GM12878 (cell line): ENCODE measurements at places on chromosomes 3 and 15. TPM values are rescaled to one million over a fixed set of nuclear protein-coding genes. Genes with fewer than 3 reads are reported as not detected.

DNA sequence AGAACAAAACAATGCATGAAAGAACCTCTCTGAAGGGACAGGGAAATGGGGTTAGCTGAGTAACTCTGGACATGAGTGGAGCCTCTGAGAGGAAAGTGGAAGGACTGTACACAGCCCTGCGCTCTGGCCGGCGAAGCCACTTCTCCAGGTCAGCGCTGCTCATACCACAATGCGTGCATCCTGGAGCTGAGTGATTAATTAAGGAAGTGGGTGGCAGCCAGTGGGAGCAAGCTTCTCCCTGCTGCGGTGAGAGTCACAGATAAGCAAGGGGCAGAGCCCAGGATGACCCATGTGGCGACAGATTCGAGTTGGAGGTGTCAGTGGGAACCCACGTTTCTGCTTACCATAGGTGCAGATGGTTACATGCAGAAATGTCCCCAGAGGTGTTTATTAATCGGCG, 48.0 kb downstream of the KLF15 start:
- H3K27ac ChIP-seq = no peak overlapping the region

GRCh38 chr3:51163051-51163450, 222.0 kb upstream of the MANF start:
- no peak overlapping the region for H3K27ac ChIP-seq
- DNase-seq = no peak
- no peaks in the 10 kb centered on the region; the same call in 1 of the 2 replicates for H3K27me3 ChIP-seq
- no peaks in the 10 kb centered on the region for H3K36me3 ChIP-seq
- H3K4me1 ChIP-seq = no peaks in the 10 kb centered on the region

DNA sequence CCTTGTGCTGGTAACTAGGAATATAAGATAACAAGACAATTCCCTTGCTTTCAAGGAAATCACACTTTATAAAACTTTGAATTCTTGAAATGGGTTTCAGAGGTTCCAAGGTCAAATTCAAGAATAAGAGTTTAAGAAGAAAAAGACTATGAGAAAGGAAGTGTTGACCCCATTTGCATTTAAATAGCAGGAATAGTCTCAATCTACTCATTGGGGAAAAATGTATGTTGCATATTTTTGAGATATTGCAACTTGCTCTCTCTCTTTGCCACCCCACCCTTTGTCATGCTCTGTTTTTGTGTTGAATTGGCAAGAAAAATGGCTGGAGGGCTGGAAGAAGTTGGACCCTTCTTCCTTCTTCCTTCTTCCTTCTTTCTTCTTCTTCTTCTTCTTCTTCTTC, 699.2 kb downstream of the TUSC7 start:
- H3K27ac ChIP-seq = no peak overlapping the region
- no peaks in the 10 kb centered on the region for H3K4me1 ChIP-seq
- H3K4me3 ChIP-seq = no peak overlapping the region
- no peaks in the 10 kb centered on the region; the same call in 1 of the 2 replicates for H3K27me3 ChIP-seq
- H3K36me3 ChIP-seq = no peaks in the 10 kb centered on the region

STRC gene
- 0.16 and 0.28 TPM in 2 replicates for total RNA-seq

GRCh38 chr15:84969257-84969656, 12.4 kb upstream of the PDE8A start:
- H3K4me3 ChIP-seq = no peak overlapping the region
- DNase-seq = no peak
- no peaks in the 10 kb centered on the region for H3K27me3 ChIP-seq
- no peak overlapping the region for H3K27ac ChIP-seq
- H3K36me3 ChIP-seq = no peaks in the 10 kb centered on the region
- H3K4me1 ChIP-seq = no peaks in the 10 kb centered on the region
